ENCODE measurements at places on chromosomes 7 and 10.

- DNase-seq: no peak
Measured at GRCh38 chr7:157923903-157924630, 587.3 kb downstream of the DNAJB6 start.

DNA sequence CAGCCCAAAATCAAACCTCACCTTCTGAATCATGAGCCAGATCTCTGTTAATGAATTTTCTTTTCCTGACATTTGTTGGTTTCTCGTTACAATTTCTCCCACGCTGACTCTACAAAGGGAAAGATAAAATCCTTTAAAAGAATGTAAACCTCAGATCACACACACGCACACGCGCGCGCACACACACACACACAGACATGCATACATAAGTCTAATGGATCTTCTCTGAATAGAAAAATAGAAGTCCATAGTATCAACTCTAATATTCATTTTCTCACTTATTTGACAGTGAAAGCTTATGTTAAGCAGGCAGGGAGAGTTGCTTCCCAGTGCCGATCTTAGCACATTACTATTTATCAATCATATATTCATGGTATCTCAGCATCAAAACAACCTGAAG, 1.4 kb downstream of the ETV1 start:
- no peak for DNase-seq

DNA sequence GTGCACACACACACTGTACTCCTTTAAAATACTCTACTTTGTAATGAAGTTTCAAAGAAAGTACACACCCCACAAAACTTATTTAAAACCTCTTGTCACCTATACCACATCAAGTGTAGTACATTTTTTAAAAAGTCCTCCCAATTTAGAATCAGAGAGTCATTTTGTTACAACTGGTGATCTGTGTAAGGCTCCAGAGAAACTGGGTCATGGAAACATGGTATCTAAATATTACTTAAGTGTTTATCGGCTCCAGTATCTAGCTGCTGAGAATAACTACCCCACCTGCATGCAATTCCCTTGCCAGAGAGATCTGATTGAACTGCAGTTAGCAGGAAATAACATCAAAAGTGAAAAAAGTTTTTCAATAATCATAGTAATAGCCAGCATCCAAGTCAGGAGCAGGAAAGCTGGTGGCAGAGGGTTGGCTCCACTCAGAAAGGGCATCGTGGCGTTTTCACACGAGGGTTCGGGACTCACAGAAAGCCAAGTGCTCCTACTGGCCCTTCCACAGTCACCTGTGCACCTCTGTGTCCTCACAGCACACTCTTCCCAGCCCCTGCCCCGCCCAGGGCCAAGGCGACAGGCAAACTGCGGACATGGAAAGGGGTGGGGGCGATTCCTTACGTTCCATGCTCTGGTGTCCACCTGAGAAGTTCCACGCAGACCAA, 6.5 kb downstream of the RGS10 start:
- DNase-seq: no peak

- no peak for DNase-seq
Measured at GRCh38 chr10:130341356-130341755, 205.2 kb downstream of the GLRX3 start.

DNA sequence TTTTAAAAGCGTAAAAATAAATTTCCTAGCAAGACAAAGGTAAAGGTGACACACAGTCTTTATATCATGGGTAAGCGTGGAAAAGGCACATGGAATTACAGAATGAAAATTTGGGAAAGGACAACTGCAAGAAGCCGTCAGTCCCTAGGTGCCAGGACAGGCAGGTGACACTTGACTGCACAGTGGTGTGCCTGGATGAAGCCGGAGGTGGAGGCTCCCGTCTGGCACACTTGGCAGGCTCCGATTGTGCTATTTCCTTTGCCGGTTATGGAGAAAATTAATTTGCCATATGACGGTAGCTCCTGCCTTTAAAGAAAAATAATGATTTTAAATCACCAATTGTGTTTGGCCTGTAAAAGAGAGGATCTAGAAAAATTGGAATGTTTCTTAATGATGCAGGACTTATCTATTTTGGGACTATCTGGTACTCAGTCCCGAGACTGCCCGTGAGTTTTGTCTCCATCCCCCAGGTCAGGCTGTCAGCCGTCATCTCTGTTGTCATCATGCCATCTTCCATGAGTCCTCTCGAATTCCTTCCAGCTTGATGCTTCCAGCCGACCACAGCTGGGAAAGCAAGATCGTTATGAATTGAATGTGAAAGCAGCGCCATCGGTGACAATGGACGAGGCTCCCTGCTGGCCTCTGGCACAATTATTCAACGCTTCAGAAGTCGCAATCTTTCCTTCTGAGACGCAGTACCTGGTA, 56.2 kb upstream of the MGMT start:
- no peak for DNase-seq

DNA sequence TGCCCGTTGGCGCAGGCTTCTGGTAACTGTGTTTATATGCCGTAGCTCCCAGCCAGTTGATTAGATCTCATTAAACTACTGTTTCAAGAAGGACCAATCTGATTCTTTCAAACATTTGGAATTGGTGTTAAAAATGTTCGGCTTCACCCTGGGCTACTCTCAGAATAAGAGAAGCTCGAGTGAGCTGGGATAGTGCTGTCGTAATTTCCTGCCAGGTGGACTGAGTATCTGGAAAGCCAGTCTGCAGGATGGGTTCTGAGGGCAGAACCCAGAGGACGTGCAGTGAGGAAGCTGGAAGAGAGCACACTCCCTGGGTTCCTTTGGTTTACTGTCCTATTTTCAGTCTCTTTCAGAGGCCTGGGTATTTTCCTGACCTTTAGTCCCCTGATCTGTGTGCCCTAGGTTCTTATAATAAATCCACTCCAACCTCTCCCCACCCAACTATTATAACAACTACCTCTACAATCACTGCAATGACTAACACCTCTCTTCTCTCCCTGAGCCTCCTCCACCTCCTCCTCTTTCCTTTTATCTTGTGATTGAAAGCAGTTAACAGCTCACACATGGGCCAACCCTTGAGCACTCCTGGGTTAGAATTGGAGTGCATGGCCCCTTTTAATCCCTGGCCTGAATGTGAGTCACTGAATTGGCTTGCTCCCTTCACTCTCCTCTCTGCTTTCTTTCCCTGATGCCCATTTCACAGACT, 63.0 kb downstream of the AOAH start:
- no peak for DNase-seq

- no peak for DNase-seq
Measured at GRCh38 chr7:11315666-11316258, 342.1 kb downstream of the PHF14 start.

DNA sequence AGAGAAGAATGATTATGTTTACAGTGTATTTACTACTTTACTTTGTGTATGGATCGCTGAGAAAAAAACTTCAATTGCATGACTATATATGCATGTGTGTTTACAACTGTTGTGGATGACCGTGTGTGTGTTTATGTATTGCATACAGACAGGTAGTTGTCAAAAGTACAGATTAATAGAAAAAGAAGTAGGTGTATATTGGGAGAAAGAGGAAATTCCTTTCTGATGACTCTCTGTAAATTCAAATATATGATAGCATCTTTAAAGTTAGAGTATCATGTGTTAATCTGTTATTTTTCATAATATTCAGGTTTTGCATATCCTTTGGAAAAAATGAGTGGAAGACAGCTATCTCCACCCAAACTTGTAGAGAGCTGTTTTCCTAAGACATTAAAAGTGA, 160.4 kb upstream of the AGR3 start:
- no peak for DNase-seq
